A673 (cell line): ENCODE measurements at places on chromosomes 16 and 17.

DNA sequence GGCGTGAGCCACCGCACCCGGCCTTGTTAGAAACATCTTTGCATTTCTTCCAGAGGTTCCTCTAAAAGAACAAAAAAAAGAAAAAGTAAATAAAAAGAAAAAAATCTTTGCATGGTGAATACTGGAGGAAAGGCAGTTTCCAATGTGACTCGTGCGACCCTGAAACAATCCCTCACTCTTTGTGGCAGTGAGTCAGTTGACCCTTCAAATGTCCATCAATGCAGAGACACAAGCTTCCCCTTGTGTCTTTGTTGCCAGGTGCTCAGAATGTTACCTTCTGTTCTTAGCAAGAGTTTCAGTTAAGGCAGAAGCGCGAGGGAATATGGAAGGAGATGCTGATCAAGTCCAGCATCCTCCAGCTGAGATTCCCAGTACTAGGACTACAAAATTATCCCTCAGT, 16.4 kb downstream of the CACNG4 start:
- no peaks in the 10 kb centered on the region for H3K4me1 ChIP-seq
- no peak for DNase-seq
- no peaks in the 10 kb centered on the region for H3K27me3 ChIP-seq
- no peak overlapping the region for H3K4me3 ChIP-seq

DNA sequence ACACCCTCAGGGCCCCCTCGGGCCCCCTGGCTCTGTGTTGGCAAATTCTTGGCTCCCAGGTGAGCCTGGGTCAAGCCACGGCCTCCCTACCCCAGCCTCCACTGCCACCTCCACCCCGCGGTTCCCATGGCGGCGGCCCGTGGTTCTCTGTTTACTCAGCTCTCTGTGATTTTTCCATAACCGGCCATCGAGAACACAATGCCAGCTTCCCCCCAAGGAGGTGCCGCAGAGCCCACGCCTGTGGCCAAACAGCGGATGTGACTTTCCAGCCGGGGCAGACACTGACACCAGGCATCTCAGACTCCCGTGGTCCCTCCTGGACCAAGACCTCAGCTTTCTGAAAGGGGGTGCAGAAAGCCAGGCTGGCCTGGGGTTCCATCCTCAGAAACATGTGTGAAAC, 21.6 kb upstream of the ATP2A3 start:
- H3K4me3 ChIP-seq: no peak overlapping the region
- no peaks in the 10 kb centered on the region for H3K4me1 ChIP-seq
- DNase-seq: no peak
- H3K27me3 ChIP-seq: no peaks in the 10 kb centered on the region

DNA sequence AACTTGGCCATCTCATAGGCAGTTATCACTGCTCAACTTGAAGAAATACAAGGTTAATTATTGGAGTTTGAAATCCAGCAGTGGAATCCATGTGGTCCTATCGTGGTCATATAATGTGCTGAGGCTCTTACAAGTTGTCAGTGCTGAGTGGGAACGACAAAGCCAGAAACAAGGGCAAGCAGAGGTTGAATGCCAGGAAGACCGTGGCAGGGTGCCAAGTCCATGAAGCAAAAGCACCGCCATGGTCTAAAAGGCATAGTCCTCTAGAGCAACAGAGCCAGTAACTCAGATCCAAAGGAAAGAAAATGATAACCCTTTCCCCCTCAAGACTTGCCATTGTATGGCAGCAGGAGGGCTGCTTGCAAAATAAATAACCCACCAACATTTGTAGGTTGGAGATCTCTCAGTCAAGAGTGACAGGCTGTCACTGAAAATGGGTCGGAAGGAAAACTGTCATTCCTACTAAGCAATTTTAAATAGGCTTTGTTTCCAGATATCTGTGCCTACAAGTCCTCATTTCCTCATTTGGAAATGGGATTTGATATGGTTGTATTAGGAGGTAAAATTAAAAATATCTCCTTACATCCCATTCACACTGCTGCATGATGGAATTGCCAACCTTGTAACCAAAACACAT, 36.4 kb upstream of the HSBP1 start:
- no peak for DNase-seq
- no peaks in the 10 kb centered on the region for H3K4me1 ChIP-seq

- no peak for DNase-seq
- H3K4me3 ChIP-seq: no peak overlapping the region
- no peak overlapping the region for H3K27ac ChIP-seq
- no peaks in the 10 kb centered on the region for H3K4me1 ChIP-seq
Measured at GRCh38 chr17:8029121-8029520, 9.7 kb upstream of the ALOX15B start.

- peaks cover 18% of the 10 kb centered on the region for H3K4me1 ChIP-seq
- no peak overlapping the region for H3K4me3 ChIP-seq
- no peaks in the 10 kb centered on the region for H3K27me3 ChIP-seq
- peaks cover 23% of the 10 kb centered on the region for H3K36me3 ChIP-seq
- DNase-seq: no peak
Measured at GRCh38 chr16:65101009-65101408, 20.9 kb downstream of the CDH11 start.

DNA sequence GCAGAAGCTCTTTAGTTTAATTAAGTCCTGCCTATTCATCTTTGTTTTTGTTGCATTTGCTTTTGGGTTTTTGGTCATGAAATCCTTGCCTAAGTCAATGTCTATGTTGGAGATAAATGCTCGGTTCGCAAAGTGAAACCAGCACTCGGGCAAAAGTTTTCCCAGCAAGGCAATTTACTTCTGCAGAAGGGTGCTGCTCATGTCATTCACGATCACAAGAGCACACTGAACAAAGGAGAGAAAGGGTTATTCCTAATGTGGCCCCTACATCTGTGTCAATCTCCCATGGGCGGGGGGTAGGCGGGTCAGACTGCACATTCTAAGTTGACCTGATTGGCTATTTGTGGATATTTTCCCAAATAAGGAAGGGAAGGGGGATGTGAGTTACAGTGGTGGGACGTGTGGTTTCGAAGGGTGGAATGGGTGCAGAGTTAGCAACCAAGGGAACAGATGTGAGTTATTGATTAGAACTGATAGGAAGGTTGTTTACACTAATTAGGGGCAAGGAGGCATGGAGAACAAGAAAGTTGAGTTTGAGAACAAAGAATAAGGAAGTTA, 23.0 kb downstream of the ATF7IP2 start:
- H3K4me3 ChIP-seq: no peak overlapping the region
- no peaks in the 10 kb centered on the region for H3K27me3 ChIP-seq
- no peak overlapping the region for H3K27ac ChIP-seq
- no peaks in the 10 kb centered on the region for H3K4me1 ChIP-seq
- peaks cover 5% of the 10 kb centered on the region for H3K36me3 ChIP-seq

DNA sequence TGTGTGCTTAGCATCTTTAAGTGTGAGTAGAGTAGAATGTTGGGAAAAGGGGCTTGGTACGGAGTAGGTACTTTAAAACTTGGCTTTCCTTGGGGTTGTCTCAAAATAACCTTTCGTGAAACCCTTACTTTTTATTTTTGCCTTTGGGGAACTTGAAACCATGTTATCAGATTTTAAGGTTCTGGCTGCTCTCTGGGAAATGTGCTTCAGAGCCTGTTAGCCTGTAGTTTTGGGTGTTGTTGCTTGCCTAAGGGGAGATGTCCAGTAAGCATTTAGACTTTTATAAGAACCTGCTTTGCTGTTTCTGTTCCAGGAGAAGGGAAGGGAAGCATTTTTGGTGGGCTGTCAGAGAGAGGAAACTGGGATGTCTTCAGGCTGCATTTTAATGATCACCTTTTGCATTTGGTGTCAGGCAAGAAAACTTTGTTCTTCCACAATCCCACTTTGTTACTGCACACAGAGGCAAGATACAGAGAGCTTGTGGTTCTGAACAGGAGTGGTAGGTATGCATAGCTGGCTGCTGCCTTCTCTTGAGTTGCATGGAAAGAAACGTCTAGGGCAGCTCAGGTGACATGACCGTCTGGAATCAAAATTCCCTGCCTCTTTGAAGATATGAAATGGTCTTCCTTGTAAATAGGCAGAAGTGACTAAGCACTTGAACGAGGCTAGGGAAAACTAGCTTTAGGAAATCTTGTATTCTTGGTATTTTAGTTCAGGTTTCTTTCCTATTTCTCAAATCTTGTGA, 1.7 kb downstream of the RABEP1 start:
- peaks cover 12% of the 10 kb centered on the region for H3K4me1 ChIP-seq
- DNase-seq: no peak
- H3K36me3 ChIP-seq: no peaks in the 10 kb centered on the region
- H3K27ac ChIP-seq: no peak overlapping the region
- peak overlapping the region; percentile 84 for H3K4me3 ChIP-seq
- no peaks in the 10 kb centered on the region for H3K27me3 ChIP-seq

DNA sequence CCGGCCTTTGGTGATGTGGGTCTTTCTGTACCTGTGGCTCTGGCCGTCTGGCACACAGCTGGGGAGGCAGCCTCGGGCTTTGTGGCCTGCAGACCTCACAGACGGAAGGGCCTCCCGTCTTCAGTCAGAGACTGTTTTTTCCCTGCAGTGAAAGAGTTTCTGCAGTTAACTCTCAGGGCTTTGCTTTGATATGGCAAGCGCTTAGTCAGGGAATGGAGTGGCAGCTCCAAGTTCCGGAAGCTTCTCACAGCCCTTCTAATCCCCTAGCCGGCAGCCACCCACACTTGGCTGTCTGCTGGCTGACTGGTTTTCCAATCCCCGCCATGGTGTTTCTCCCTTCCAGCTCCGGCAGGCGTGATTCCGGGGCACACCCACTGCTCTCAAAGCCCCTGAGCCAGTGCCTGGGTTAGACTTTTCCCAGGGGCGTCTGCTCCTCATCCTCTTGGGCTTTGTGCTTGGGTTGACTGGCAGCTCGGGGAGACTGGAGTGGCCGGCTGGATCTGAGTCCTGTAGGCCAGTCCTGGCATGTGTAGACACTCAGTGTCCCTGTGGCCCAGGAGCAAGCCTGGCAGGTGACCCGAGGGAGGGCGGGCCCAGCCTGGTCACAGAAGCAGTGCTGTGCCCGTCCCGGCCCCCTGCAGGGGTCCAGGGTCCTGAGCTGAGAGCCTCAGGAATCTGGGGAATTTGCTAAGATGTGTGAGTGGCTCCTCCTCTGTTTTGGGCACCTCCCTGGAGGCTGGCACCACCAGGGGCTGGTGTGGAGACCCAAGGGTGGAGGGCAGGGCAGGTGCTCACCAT, 29.9 kb downstream of the BAIAP2 start:
- H3K4me1 ChIP-seq: peaks cover 30% of the 10 kb centered on the region
- H3K27ac ChIP-seq: peak overlapping the region; percentile 82
- H3K36me3 ChIP-seq: no peaks in the 10 kb centered on the region
- no peaks in the 10 kb centered on the region for H3K27me3 ChIP-seq

- H3K27me3 ChIP-seq: peaks cover 4% of the 10 kb centered on the region
- no peak for DNase-seq
- H3K36me3 ChIP-seq: no peaks in the 10 kb centered on the region
- no peak overlapping the region for H3K27ac ChIP-seq
- no peak overlapping the region for H3K4me3 ChIP-seq
Measured at GRCh38 chr17:45225964-45226530, 4.4 kb downstream of the FMNL1 start.

- no peak for DNase-seq
- peaks cover 5% of the 10 kb centered on the region for H3K27me3 ChIP-seq
- peak overlapping the region; percentile 56 for H3K4me3 ChIP-seq
- no peaks in the 10 kb centered on the region for H3K36me3 ChIP-seq
Measured at GRCh38 chr17:74972973-74973328, 392 bp upstream of the HID1 start.

GRCh38 chr16:1180549-1181403, 27.9 kb downstream of the CACNA1H start:
- no peaks in the 10 kb centered on the region for H3K36me3 ChIP-seq
- H3K4me3 ChIP-seq: no peak overlapping the region
- H3K27ac ChIP-seq: no peak overlapping the region
- no peaks in the 10 kb centered on the region for H3K27me3 ChIP-seq
- no peak for DNase-seq
- no peaks in the 10 kb centered on the region for H3K4me1 ChIP-seq

DNA sequence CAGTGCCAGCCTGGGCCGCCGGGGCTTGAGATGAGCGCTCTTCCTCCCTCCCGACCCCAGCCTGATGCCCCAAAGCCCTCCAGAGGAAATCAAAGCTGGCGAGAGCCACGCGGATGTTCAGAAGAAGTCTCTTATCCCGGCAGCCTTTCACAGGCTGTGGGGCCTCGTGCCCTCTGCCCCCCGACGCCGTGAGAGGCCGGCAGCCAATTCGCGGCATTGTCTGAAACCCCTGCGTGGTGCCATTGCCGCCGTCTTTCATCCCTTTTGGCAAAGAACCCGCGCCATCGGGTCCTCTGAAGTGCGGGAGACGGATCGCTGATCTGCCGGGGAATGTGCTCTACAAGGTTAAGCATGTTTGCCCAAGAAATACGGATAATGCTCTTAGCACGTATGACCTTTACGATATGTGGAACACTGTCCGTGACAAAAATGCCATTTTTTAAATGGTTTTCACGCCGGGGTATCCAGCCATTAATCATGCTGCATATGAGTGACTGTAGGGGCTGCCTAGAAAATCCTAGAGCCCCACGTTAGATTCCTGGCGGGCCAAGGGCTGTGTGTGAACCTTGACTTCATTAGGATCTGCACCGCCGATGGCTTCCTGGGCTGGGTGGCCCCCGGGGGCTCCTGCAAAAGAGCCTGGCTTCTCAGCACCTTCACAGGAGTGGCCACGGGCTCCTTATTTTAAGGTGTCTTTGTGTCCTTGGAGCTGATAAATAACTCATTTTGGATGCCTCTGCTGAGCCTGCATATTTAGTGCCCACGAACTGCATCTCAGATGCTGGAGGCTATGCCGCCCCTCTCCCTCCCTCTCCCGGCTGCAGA, 165.1 kb upstream of the TNRC6C start:
- DNase-seq: no peak
- H3K27ac ChIP-seq: no peak overlapping the region
- H3K36me3 ChIP-seq: no peaks in the 10 kb centered on the region
- H3K4me3 ChIP-seq: no peak overlapping the region

- H3K4me1 ChIP-seq: no peaks in the 10 kb centered on the region
- no peaks in the 10 kb centered on the region for H3K27me3 ChIP-seq
- no peak overlapping the region for H3K4me3 ChIP-seq
- no peaks in the 10 kb centered on the region for H3K36me3 ChIP-seq
Measured at GRCh38 chr17:62919388-62919787, 46.6 kb upstream of the TANC2 start.

- no peaks in the 10 kb centered on the region for H3K36me3 ChIP-seq
- no peaks in the 10 kb centered on the region for H3K27me3 ChIP-seq
- no peak overlapping the region for H3K27ac ChIP-seq
- DNase-seq: no peak
Measured at GRCh38 chr17:33642002-33642401, 348.9 kb upstream of the ASIC2 start.

DNA sequence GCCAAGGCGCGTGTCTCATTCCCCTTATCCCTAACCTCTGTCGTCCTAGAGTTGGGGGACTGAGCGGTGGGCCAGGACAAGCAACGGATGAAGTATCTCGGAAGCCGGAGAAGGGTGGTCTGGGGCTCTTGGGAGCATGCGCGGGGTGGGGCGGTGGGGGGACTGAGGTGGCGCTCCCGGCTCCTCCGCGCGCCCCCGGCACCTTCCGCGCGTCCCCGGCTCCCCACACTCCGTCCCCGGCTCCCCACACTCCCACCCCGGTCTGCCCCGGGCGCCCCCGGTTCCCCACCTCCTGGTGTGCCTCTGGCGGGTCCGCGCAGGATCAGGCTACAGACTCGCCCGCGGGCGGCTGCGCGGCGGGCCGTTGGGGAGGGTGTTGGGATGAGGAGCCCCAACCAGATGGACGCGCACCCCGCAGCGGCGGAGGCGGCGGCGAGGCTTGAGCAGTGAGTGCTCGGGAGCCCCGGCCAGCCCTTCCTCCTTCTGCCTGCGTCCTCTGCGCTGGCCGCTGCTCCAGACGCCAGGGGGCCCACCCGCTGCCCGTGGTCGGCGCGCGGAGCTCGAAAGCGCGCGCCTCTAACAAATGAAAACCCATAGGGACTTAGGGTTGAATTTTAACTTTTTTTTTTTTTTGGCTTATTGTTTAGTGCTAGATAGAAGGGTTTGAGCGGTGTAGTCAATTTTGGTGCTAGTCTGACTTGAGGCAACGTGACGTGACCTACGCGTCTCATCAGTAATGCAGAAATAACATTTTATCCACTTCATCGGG, 5.6 kb upstream of the CRYM start:
- H3K36me3 ChIP-seq: no peaks in the 10 kb centered on the region
- peaks cover 80% of the 10 kb centered on the region for H3K27me3 ChIP-seq
- peak overlapping the region; percentile 37 for H3K4me3 ChIP-seq
- no peaks in the 10 kb centered on the region for H3K4me1 ChIP-seq
